GM12878 (cell line): ENCODE measurements at places on chromosomes 11 and 22.

DNA sequence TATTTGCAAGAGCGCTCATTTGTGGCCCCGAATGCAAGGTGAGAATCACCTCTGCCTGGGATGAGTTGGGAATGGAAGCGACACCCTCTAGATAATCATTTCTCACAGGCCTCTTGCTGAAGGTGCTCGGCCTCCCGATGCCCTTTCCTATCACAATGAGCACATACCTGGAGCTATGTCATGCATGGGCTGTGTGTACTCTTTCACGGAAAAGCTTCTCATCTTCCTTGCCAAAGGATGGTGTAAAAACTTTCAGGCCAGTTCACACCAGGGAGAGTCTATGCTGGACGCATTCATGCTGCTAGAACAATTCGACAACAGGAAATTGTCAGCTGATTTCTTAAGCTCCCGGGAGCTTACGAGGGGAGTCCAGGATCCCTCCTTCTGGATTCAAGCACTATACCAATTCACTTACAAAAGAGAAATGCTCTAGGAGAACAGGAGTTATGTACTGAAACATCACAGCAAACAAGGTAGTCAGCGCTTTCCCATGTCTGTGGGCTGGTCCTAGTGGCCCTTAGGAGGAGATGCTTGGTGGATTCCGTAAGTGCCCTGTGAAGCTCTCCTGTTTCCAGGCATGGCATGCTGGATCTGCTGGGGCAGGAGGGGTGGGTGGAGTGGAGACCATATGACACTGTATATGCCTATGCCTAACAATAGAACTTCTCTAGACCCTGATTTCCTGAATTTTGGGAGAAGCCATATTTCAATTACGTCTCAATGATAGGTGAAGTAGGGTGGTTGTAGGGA is 53.1 kb upstream of the B3GAT1 start:
- DNase-seq, result no peak

DNA sequence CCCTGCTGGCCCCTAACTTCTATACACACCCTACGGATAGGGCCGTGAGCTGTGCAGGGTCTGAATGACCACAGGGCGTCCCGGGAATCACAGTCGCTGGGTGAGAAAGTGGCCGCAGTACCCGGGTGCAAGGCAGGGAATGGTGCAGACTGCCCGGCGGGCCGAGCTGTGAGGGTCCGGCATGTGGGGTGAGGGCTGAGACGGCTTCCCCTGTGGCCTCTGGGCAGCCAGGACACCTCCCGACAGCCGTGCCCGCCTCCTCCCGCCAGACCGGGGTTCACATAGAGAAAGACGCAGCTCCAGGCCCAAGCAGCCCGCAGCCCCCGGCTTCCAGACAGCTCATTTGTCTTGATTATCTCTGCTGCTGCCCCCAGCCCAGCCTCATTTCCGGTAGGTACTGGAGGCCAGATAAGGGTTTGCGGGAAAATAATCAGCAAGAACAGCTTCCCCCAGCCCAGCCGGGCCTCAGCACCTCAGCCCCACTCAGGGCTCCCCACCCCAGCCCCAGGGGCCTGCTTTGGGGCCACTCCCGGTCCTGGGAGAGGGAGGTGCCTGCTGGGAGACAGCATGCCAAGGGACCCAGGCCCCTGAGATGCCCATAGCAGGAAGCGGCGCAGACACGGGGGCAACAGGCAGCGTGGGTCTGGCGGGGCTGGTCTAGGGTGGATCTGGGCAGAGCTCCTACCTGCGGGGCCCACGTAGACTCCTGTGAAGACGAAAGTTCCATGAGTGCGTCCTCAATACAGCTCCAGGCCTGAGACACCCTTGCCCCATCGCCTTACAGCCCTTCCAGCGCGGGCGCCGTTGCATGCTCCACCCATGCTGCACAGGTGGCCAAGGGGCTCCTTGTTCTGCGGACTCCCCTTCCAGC is 123.1 kb downstream of the BRD1 start:
- DNase-seq, result no peak

- DNase-seq, result no peak
These were observed at the start of gene ANO5 for GRCh38 chr11:22192642-22193347. Gene ANO5 (plus strand): TSS chr11:22193085. CDS start chr11:22193493, 408 bp downstream.

DNA sequence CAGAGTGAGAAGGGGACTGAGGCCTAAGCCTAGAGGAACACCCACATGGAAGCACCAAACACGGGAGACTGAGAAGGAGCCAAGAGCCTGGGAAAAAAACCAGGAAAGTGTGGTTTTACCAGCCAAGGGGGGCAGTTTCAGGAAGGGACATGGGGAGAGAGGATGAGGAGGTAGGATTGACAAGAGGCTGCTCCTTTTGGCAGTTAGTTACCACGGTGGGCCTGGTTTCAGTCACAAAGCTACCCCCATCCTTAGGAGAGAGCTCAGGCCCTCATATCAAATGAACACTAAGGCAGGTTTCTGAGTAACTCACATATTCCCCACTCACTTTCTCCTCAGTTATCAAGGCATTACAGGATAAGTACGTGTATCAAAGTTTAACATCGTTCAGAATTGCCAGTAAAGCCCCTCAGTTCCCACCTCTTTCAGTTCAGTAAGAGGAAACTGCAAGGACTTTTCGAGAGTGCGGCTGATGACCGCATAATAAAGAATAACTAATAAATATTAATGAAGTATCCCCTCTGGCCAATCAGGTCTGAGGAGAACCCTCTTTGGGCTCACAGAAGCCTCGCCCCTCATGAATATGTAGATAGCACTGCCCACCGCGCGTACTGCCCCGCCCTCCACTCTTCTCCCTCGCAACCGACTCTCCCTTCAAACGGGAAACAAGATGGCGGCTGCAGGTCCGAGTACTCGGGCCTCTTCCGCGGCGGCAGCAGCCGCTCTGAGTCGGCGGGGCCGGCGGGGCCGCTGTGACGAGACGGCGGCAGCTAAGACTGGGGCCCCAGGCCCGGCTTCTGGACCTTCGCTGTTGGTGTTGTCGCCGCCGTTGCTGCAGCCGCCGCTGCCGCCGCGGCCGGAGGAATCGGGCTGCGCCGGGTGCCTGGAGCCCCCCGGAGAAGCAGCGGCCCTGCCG is at the start of gene RNF169:
Gene RNF169 (plus strand): TSS at position 639 of the 916 bp plus-strand sequence. CDS start 32 bp downstream, at position 671.
- DNase-seq, result peak; percentile 90

- DNase-seq, result no peak
These were observed 86.6 kb upstream of the LINC01488 start for GRCh38 chr11:69394869-69395246.

- no peak for DNase-seq
These were observed 725 bp downstream of the CASTOR1 start for GRCh38 chr22:30288419-30289140.

GRCh38 chr11:122102426-122102825 is 13.6 kb downstream of the BLID start:
- DNase-seq, result no peak

- no peak for DNase-seq
These were observed 51.4 kb downstream of the MICAL2 start for GRCh38 chr11:12161603-12162350.

- DNase-seq, result no peak
These were observed 42.6 kb upstream of the MPEG1 start for GRCh38 chr11:59255281-59255680.

DNA sequence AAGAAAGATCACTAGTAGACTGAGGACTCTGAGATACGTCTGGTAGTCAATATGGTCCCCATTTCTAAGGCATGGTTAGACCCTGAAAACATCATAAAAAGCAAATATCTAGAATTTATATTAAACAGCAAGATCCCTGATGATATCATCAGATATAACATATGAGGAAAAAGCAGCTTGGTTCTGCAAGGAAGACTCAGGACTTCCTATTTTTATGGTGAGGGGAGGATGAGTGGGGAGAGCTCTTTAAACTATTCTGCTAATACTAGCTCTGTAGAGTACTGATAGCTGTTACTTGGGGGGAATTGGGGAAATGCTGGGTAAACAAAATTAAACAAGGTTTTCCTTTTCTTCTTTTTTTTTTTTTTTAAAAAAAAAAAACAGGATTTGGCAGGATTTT is 235.8 kb downstream of the SWAP70 start:
- no peak for DNase-seq

GRCh38 chr11:45107029-45107428 is 39.4 kb upstream of the PRDM11 start:
- no peak for DNase-seq

DNA sequence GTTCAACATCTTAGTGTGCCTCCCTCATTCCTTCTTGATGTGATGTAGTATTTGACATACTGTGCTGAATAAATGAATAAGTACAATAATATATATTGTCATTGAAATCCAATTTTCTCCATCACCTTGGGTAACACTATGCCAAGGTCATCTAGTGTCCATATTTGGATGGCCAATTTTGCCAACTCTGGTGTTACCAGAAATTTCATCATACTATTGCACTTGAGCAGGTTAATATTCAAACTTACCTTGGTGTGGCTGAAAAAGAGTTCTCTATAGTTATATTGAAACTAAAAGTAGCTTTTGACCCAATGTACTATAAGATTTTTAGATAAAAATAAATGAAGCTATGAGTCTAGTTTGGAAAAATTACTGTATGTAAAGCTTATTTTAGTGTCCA is 98.2 kb upstream of the SLC6A5 start:
- DNase-seq, result no peak

DNA sequence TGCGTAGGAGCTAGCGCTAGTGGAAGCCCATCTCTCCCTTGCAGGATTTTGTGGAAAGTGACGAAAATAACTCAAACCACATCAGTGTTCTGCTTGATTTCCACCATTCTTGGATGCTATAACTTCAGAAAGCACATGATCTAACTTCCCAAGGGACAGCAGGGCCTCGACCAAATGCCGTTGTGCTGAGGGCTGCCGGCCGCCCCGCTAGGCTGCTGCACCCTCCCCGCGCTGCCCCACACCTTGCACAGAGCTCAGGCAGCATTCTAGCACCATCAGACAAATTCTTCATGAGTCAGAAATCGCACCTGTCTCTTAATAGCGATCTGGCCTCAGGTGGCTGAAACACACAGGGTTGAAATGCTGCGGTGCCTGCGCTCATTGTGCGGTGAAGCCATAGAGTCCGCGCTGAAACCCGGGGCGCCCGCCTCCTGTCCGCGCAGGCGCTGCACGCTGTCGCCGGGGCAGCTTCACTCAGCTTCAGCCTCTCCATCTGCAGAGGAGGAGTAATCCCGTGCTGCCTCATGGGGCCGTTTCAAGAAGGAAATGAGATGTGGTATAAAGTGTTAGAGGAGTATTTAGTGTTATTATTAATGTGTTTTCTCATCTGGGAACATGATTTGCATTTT is 59.2 kb upstream of the B3GAT1 start:
- no peak for DNase-seq

- no peak for DNase-seq
These were observed 6.8 kb downstream of the MALAT1 start for GRCh38 chr11:65505466-65506289.

- no peak for DNase-seq
These were observed 339.7 kb upstream of the B3GAT1 start for GRCh38 chr11:134751766-134752165.

GRCh38 chr11:120681434-120682331 is 170.1 kb downstream of the GRIK4 start:
- no peak for DNase-seq

DNA sequence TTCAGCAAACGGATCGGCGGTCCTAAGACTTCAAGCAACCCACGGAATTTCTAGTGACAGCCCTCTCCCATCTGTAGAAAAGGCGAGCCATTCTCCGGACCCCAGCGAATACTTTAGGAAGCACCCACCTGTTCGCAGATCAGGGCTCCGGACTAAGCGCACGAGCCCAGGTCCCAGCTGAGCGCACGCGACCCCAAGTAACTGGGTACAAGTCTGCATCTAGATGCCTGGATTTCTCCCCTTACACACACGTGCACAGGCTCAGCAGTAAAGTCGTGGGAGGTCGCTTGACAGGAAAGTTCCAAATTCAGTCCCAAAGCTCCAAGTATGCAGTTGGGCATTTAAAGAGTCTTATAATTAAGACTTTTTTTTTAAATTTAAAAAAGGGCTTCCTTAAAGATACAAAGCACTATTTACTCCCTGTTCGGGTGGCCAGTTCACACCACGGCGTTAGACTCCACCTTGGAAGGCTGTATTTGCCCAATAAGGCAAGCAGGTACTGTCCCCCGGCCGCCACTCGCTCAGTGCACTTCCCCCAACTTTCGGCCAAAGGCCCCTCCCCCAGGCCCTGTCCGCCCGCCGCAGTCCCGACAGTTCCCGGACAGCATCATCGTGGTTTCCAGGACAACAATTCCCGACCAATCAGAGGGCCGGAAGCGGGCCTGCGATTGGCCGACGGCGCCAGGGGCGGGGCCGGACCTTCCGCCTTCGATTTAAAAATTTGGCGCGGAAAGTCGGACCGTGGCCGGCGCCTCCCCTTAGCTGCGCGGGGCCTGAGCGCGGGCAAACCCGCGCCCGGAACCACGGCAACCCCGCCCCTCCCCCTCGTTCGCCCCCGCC is at the start of gene E2F8:
Gene E2F8 (minus strand): TSS at position 526 of the 840 bp plus-strand sequence. CDS start 824 bp downstream, outside the sequence.
- DNase-seq, result peak; percentile 88

GRCh38 chr11:14308114-14308896 is 50.7 kb downstream of the RRAS2 start:
- no peak for DNase-seq

DNA sequence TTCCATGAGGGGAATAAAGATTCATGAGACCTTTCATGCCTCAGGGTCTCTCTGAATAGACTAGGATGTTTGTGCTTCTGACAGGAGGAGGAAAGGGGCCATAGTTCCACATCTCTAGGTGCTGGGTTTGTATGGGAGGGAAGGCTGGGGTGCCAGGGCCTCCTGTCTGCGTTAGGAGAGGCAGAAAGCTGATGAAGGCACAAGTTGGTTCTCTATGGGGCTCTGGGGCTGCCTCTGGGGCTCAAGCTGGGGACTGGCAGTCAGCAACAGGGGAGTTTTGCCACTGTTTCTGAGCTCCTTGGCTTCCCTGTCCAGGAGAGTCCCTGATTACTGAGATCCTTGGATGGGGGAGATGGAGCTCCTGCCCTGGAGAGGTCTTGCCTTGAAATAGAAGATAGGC is 4.1 kb downstream of the KCNE3 start:
- no peak for DNase-seq

- no peak for DNase-seq
These were observed 547 bp downstream of the PARVG start for GRCh38 chr22:44181033-44181911.

GRCh38 chr11:19958204-19958603 is 202.1 kb downstream of the DBX1 start:
- no peak for DNase-seq

DNA sequence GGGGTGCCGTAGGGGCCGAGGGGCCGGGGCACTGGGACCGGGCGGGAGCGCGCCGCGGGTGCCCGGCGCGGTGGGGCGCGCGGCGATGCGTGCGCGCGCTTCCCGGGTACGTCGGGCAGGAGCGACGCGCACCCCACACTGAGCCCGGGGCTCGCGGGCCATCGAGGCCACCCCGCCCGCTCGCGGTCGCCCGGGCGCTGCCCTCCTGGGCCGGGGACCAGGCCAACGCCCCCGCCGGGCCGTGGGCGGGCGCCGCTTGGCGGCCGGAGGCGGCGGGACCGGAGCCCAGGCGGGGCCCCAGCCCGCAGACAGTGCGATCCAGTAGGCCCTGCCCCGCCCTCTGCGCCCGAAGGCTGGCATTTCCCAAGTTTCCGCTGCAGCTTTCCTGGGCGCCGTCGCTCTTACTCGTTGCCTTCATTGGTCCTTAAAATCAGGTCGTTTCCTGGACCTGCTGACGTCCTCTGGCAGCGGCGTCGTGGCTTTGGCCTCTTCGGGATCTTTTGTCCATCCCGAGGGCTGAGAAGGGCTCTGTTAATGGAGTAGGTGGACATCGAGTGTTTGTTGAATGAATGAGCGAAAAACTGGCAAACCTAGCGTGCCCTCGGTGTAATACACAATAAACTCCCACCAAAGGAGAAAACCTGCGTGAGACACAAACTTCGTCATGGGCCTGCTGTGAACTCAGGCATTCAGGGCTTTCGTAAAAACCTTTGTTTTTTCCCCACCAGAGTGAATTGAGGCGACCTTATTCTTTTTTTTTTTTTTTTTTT is 638 bp downstream of the PARVA start:
- DNase-seq, result no peak

GRCh38 chr22:32839831-32840584 is 38.5 kb downstream of the TIMP3 start:
- no peak for DNase-seq

- no peak for DNase-seq
These were observed 132.8 kb upstream of the PITPNB start for GRCh38 chr22:28051787-28052356.
